ENCODE measurements at places on chromosomes 11 and 22.

GRCh38 chr22:32721328-32722180 is 80.0 kb upstream of the TIMP3 start:
- DNase-seq, result no peak

- DNase-seq, result no peak
Measured at GRCh38 chr11:86506235-86506634, 131.5 kb downstream of the CCDC81 start.

DNA sequence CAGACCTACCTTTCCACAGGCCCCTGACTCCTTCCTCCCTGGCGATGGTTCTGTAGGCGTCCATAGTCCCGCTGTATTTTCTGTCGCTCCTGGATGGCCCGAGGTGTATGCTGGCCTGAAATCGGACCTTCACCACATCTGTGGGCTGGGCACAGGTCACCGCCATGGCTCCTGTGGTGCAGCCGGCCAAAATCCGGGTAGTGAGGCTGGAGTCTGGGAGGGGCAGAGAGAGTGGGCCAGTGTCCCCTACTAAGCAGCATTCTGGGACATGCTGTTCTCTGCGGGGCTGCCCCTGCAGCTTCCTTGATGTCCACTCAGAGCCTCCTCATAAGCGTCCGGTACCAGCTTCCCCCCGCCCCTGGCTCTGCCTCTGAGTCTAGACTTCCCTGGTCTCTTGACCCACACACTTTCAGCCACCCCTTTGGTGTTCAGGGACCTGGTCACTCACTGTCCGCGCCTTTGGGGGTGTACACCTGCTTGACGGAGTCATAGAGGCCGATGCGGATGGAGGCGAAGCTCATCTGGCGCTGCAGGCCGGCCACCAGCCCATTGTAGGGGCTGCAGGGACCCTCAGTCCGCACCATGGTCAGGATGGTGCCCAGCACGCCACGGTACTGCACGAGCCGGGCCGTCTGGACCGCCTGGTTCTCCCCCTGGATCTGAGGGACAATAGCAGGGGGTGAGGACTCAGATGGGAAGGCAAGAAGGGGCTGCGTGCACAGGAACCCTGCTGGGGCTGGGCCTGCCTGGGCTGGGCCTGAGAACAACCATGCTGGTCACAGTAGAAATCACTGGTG is 3.0 kb downstream of the UCP3 start:
- DNase-seq, result no peak

DNA sequence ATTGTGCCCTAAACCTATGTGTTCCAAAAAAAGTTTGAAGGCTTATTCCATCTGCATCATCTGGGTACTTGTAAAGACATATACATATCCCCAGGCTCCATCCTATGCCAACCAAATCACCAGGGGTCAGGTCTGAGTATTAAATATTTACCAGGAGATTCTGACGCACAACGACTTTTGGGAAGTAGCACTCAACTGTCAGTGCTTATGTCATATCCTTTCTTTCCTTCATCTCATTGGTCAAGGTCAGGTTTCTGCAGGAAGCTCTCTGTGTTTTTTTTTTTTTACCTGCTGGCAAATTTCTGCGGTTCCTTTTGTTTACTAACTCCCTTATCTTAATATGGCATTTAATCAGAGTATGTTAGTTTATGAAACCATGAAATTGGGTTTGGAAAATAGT is 22.5 kb upstream of the CYP2R1 start:
- no peak for DNase-seq

GRCh38 chr11:32056438-32056837 is 34.4 kb upstream of the RCN1 start:
- no peak for DNase-seq

All from stimulated activated CD4-positive, alpha-beta T cell treated with anti-CD3 and anti-CD28 coated beads, Interleukin-1b, Interleukin-23, amount 100 ng/mL, for 48 hours (primary cell).